ENCODE measurements at places on chromosomes 7 and 10.

GRCh38 chr7:47343061-47343455 is 238.9 kb downstream of the TNS3 start:
- DNase-seq: no peak

GRCh38 chr7:104123786-104124185 is 84.0 kb downstream of the ORC5 start:
- DNase-seq: no peak

DNA sequence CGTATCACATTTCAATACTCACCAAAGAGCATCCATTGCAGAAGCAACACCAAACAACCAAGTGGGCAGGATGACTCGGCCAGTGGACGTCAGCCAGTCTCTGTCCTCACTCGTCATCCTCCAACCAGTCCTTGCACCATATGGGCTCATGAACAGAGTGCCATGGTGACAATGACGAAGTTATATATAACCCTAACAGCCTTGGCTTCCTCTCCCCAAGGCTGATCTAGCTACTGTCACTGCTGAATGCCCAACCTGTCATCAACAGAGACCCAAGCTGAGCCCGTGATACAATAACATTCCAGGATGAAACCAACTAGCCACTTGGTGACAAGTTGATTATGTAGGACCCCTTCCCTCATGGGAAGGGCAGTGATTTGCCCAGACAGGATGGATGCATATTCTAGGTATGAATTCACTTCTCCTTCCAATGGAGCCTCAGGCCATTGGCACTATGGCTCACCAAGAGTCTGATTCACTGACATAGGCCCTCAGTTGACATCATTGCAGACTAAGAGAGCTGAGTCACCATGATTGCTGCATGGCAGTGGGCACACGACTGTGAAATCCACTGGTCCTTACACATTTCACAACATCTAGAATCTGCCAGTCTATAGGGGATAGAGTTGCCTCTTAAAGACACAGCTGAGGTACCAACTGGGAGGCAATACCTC is 26.3 kb upstream of the PPIF start:
- no peak for DNase-seq

DNA sequence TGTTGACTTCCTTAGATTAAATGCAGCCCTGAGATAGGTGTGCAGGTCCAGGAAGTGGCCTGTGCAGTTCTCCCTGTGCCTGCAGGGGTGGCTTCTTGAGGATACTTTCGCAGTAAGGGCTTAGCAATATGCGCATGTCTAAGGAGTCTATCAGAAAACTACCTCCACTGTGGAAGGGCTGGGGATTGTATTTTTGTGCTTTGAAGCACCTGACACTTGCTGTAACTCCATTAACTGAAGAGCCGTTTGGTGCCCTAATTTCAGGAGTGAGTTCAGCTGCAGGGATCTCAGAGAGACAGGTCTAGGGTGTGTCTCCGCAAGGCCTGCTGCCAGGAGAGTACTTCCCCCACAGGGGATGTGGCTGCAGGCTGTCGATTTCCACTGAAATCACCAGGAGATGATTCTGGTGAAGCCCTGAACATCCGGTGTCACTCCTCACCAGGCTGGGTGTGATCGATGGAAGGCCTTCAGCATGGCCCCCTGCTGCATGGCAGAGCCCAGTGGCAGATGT is 35.5 kb downstream of the IKZF1 start:
- DNase-seq: no peak

DNA sequence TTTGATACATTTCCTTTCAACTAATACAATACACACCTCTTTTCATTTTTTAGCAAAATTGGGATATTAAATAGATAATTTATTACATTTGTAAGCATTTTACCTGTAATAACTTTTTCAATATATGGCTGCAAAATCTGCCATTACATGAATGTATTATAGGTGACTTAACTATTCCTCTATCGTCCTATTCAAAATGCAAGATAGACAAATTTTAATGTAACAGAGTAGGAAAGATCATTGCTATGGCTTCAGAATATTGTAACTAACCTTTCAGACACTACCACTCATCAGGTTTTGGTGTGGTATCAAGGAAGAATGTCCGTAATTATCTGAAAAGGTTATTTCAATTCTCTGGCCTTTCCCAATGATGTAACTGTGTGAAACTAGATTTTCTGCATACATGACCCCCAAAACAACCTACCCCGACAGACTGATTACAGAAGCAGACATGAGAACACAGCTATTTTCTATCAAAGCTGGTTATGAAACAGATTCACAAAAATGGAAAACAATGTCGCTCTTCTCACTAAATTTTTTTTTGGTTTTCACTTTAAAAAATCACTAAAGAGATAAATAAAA is 211.2 kb downstream of the FAM107B start:
- no peak for DNase-seq

DNA sequence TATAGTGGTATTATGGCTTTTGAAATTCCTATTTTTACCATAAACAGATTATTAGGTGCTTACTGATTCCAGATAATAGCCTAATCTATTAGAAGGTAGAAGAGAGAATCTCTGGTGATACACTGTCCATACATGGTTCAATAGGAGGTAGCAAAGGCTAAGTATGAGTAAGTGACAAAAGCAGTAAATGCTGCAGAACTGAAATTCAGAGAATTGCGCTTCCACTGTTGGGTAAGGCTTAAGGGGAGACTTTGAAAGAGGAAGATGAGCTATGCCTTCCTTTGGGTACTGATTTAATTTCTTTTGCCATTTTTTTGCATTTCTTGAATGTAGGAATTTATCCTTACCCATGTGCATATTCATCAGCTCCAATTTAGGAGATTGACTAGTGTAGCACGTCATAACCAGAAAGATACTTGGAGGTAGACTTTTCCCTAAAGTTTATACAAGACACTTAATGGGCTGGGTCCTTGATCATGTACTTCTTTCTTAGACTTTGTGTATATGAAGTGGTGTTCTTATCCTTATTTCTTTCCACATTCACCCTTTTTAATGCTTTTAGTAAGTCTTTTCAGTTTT is 15.3 kb downstream of the MKLN1 start:
- no peak for DNase-seq

DNA sequence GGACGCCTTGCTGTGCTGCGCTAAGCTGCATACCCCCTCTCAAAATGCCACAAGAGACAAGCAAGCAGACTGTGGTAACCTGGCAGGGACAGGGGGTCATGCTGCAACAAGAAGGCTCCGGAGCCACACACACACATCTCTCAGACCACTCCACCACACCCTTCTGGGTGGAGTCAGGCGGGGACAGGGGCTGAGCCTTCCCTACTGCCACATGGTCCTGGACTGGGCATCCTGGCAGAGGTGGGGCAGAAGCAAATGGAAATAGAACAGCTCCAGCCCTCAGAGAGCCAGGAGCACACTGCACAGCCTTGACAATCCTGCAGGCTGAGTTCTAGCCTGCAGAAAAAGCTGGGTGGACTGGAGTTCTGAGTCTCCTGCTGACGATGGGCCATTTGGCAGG is 28.4 kb upstream of the NPFFR1 start:
- DNase-seq: no peak

GRCh38 chr10:75911426-75911825 is 480.0 kb downstream of the LRMDA start:
- DNase-seq: no peak

GRCh38 chr10:33376976-33377657 is 42.6 kb upstream of the NRP1 start:
- no peak for DNase-seq

GRCh38 chr7:41415471-41416207 is 287.3 kb downstream of the INHBA start:
- DNase-seq: no peak

GRCh38 chr10:72009051-72009424 is 44.8 kb downstream of the CHST3 start:
- DNase-seq: no peak

DNA sequence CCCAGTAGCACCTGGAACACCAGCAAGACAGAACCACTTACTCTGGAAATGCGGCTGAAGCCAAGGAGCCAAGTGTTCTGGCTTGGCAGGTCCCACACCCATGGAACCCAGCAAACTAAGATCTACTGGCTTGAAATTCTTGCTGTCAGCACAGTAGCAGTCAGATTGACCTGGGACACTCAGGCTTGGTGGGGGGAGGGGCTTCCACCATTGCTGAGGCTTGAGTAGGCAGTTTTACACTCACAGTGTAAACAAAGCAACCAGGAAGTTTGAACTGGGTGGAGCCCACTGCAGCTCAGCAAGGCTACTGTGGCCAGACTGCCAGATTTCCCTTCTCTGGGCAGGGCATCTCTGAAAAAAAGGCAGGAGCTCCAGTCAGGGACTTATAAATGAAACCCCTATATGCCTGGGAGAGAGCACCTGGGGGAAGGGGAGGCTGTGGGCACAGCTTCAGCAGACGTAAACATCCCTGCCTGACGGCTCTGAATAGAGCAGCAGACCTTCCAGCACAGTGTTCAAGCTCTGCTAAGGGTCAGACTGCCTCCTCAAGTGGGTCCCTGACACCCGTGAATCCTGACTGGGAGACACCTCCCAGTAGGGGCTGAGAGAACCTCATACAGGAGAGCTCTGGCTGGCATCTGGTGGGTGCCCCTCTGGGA is 121.2 kb downstream of the MTERF1 start:
- DNase-seq: no peak

- no peak for DNase-seq
These were observed 31.3 kb downstream of the HIBADH start for GRCh38 chr7:27631391-27631790.

- no peak for DNase-seq
These were observed 8.1 kb downstream of the PRPS1L1 start for GRCh38 chr7:18019555-18019954.
